ENCODE measurements at places on chromosomes 7 and 10.
A peak's percentile ranks its signal among the peaks of the same experiment; 100 is the strongest.

GRCh38 chr7:105532709-105533460, 884 bp downstream of the RINT1 start:
- no peak for DNase-seq

GRCh38 chr7:158672975-158673374, 31.6 kb downstream of the NCAPG2 start:
- DNase-seq, result no peak

DNA sequence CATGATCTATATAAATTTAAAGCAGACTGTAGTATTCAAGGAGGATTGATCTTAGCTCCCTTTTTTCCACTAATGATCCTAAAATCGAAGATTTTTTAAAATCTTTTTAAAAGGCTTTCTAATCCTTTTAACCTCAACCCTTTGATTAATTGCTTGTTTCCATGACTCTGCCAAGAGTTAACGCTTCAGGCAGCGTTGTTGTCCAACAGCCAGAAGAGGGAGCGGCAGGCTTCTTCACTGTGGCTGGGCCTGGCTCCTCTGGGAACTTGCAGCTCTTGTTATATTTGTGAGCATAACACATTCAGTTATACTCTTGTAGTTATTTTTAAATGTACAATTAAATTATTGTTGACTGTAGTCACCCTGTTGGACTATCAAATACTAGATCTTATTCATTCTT, 26.3 kb downstream of the CRCP start:
- DNase-seq, result no peak

DNA sequence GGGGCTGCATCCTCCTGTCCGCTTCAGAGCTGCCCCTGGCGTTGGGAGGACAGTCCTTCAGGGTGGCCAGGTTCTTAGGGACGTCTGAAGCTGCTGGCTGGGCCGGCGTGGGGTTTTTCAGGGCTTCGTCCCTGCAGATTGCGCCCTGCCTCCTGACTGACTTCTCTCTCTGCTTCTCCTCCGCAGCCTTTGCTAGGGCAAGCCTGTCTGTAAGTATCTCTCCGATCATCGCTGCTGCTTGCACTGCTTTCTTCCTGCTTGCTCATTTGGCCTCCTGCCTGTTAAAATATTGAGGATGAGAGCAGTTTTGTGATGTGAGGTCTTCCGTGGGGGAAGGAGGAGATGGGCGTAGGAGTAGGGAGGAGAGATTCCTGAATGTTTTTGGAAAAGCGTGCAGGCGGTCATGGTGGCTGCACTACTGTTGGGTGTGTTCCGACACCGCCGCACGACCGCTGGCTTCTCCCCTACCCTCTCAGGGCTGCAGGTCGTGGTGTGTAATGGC, 25.3 kb downstream of the PFKFB3 start:
- no peak for DNase-seq

DNA sequence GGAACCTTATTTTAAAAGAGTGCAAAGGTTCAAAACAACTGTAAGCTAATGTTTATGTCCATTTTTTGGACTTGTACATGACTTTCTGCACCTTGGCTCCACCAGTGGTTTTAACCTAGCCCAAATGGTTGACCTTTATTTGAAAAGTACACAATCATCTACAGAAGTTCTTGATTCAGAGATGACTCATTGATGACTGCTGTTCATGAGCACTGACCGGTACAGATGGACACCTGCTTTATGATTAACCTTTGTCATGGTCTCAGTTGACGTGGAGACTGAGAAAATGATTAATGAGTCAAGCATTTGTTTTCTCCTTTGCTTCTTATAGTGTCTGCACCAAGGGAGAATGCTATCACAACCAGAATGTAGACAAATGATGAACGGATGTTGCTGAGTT, 55.7 kb upstream of the PTER start:
- peak; percentile 93 for DNase-seq

- DNase-seq, result no peak
Measured at GRCh38 chr7:61576-62360, 130.6 kb upstream of the FAM20C start.

DNA sequence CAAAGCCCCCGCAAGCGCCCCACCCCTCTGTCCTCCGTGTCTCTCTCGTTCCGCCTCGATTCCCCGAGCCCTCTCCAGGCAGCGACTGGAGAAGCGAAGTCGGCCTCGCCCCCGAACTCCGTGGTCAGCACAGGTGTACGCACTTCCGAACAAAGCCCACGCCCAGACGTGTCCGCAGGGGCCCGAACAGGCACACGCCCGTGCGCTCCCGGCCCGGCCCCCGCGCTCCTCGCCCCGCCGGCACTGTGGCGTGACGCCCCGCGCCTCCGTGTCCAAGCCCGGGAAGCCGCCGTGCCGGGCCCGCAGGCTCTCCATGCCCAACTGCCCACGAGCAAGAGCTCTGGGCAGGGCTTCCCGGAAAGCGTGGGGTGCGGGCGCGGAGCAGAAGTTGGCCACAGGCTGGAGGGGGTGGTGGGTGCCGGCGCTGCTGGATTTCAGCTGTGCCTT, 662 bp downstream of the NRCAM start:
- DNase-seq, result no peak

DNA sequence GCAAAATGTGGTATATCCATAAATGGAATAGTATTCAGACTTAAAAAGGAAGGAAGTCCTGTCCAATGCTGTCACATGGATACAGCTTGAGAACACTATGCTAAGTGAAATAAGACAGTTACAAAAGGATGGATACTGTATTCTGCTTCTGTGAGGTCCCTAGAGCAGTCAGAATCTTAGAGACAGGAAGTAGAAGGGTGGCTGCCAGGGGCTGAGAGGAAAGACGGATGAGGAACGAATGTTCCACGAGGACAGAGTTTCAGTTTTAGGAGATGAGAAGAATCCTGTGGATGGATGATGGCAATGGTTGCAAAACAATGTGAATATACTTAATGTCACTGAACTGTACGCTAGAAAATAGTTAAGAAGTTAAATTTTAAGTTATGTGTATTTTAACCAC, 3.8 kb downstream of the PRKCQ start:
- DNase-seq, result no peak

DNA sequence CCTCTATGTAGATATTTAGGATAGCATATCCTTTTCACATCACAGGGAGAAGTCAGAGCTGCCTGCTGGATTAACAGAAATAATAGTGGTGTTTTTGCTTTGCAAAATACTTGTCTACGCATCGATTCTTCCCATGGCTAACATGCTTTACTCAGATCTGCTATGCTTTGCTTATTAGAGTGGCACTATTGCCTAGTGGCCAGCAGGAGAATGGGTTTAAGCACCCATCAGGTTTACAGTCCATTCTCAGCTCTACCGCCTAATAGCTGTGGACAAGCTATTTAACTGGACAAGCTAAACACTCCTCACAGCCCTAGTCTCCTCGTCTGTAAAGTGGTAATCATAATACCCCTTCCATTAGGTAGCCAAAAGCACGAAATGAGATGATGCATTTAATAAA, 218.2 kb upstream of the CCDC6 start:
- DNase-seq, result no peak

DNA sequence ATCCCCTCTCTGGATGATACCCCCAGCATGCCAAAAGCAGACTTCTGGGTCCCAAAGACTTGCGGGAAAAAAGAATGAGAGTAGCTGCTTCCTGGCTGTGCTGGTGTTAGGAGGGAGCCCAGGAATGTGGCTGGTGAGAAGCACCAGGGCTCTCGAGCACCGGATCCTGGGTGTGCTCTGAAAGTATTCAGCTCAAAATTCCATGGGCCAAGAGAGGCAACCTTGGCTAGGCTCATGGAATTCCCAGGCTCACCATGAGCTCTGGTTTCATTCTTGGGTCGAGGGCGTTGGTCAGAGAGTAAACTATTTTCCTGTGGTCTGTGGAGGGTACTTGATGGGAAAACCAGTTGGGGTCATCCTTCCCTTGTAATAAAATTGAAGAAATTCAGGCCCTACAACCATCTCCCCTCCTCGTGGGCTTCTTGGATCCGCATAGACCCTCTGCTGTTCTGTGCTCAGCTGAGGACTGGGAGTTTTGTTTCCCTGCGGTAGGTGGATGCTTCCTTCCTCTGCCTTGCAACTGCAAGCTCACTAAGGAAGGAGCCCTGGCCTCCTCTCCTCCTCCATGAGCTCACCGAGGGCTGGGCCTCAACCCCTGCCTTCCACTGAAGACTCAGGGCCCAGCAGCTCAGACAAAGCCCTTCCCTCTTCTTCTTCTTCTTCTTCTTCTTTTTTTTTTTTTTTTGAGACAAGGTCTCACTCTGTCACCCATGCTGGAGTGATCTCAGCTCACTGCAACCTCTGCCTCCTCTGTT, 34.5 kb upstream of the AQP1 start:
- DNase-seq, result no peak

DNA sequence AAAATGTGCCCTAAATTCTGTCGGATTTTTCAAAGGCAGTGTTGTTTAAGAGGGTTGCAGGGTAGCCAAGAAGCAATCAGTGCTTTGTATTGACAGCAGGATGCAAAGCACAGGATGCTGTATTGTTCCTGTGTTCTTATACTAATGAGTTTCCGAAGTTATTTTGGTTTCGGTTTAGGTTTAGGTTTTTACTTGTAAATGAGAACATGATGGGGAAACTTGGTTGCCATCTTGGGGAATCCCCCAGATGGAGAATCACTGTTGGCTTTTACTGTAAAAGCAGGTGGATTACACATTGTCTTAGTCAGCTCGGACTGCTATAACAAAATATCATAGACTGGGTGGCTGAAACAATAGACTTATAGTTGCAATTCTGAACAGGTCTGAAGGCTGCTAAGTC, 72.1 kb downstream of the INHBA start:
- DNase-seq, result no peak

- DNase-seq, result no peak
Measured at GRCh38 chr7:43467406-43467805, 115.5 kb upstream of the STK17A start.

- no peak for DNase-seq
Measured at GRCh38 chr7:150988230-150989226, 2.3 kb upstream of the NOS3 start.

- no peak for DNase-seq
Measured at GRCh38 chr7:81402227-81402626, 367.6 kb downstream of the HGF start.

DNA sequence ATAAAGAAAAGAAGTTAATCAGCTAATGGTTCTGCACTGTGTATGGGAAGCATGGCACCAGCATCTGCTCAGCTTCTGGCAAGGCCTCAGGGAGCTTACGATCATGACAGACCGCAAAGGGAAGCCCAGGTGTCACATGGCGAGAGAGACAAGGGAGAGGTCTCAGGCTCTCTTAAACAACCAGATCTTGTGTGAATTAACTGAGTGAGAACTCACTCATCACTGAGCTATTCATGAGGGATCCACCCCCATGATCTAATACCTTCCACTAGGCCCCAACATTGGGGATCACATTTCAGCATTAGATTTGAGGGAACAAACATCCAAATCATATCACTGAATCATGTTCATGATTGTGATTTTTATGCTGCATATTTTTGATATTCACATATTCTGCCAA, 5.8 kb downstream of the USP54 start:
- DNase-seq, result no peak

- no peak for DNase-seq
Measured at GRCh38 chr10:85317827-85318226, 989.4 kb downstream of the CCSER2 start.

DNA sequence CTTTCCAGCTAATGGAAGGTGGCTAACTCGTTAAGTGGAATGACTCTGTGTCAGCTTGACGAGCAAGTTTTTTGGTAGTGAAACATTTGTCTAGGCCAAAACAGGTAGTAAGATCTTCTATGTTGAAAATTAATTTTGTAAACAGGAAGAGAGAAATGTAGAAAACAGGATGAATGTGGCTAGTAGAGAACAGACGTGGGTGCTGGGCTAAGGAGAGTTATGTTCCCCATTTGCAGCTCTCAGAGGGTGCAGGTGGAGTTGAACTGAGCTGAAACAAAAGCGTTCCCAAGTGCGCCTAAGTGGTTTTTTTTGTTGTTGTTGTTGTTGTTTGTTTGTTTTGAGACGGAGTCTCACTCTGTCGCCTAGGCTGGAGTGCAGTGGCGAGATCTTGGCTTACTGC, 59.5 kb upstream of the SRPK2 start:
- no peak for DNase-seq

GRCh38 chr7:134619627-134620331, 26.9 kb upstream of the BPGM start:
- peak; percentile 91 for DNase-seq

DNA sequence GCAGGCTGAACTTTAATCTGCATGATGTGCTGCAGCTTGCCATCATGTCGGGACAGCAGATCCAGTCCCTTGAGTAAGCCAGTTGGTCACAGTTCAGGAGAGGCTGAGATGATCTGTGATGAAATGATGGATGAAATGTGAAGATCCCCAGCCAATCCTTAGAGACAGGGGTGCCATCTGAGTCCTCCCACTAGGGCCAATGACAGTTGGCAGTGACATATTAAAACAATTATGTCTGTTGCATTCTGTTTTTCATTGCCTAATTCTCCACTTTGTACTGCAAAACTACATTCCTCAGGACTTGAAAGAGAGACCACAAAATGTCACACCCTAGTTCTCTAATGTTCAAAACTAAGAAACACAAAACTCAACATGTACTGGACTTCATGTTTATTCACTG, 66.3 kb upstream of the CAV2 start:
- DNase-seq, result no peak

DNA sequence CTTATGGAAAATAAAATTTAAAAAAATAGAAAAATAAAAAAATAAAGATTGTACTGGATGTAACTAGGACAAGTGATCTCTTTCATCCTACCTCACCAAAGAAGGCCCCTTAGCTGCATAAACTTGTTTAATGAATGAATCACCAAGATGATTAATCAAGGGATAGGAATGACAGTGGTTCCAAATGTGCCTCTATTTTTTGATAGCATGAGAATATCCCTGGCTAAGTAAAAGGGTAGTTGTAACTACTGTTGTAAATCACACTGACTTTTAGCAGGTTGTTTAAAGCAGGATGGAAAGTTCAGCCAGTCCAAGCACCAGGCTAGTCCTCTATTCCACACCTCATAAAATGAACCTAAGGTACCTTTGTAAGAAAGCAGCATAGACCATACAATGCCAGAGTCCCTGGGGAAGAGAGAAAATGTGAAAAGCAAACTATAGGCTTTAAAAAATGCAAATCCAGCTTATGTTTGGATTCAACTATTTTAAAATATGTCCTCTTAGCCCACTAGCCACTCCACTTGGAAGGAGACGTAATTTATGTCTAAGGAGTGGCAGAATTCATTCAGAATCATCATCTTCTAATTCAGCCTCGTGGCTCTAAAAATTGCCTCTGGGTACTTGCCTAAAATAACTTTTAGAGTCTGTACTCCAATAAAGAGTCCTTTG, 126.8 kb downstream of the SKIDA1 start:
- peak; percentile 53 for DNase-seq

DNA sequence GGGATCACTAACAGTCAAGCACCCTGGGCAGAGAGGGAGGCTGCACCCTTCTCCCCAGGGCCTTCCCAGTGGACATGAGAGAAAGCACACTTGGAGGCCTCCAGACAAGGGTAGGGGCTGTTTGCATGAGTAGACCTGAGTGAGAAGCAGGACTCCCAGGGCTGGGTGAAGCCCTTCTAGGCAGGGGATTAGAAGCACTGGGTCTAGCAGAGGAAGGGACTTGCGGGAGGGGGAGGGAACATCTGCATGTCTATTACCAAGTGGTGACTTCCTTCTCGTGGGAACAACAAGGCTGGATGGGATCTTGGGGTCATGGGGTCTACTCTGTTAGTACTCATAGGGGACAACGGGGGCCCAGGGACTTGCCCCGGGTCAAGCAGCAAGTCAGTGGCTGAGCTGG, 67.8 kb downstream of the EMX2 start:
- no peak for DNase-seq

GRCh38 chr10:11616021-11616420, 4.6 kb upstream of the USP6NL start:
- no peak for DNase-seq

GRCh38 chr10:70576803-70577517, 25.6 kb downstream of the PRF1 start:
- DNase-seq, result no peak

All from Panc1 (cell line).